NCI-H510A treated with DMSO at 0.1 percent for 48 hours (cell line): ENCODE measurements at places on chromosomes 11 and 22.

DNA sequence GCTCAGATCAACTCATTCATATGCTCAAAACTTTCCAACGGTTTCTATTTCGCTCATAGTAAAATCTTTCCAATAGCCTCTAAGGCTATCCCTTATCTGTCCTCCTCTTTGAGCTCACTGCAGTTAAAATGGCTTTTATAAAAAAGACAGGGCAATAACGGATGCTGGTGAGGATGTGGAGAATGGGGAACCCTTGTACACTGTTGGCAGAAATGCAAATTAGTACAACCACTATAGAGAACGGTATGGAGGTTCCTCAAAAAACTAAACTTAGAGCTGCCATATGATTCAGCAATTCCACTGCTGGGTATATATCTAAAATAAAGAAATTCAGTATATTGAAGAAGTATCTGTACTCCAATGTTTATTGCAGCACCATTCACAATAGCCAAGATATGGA is 345.6 kb downstream of the DLG2 start:
- DNase-seq: no peak

GRCh38 chr11:48041877-48042695 is 61.7 kb downstream of the PTPRJ start:
- DNase-seq: no peak

GRCh38 chr11:122813176-122813893 is 25.0 kb upstream of the CRTAM start:
- no peak for DNase-seq

DNA sequence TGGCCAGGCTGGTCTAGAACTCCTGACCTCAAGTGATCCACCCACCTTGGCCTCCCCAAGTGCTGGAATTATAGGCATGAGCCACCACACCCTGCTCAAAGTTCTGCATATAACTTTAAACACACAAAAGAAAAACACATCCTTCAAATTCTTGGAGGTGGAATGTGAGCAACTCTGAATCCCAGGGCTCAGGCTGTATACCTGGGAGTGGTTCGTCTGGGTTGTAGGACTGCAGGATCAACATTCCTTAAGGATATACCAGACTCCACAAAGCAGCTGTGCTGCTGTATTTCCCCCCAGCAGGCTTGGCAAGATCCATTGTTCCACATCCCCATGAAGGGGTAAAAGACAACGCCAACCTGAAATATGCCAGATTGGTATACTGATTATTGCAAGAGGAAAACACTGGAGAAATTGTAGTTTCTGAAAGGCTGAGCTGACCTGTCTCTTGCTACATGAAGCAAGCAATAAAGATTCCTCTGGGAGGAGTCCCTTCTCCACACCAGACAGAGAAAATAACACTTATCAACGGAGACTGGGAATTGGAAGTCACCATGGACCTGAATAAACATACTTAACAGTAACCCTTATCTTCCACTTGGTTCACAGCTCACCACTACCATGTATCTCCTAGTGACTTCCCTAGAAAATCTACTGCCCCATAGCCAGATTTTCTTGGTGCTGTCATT is 12.2 kb upstream of the RPS3 start:
- peak; percentile 24 for DNase-seq

GRCh38 chr22:40057652-40058051 is 62.9 kb downstream of the FAM83F start:
- no peak for DNase-seq

DNA sequence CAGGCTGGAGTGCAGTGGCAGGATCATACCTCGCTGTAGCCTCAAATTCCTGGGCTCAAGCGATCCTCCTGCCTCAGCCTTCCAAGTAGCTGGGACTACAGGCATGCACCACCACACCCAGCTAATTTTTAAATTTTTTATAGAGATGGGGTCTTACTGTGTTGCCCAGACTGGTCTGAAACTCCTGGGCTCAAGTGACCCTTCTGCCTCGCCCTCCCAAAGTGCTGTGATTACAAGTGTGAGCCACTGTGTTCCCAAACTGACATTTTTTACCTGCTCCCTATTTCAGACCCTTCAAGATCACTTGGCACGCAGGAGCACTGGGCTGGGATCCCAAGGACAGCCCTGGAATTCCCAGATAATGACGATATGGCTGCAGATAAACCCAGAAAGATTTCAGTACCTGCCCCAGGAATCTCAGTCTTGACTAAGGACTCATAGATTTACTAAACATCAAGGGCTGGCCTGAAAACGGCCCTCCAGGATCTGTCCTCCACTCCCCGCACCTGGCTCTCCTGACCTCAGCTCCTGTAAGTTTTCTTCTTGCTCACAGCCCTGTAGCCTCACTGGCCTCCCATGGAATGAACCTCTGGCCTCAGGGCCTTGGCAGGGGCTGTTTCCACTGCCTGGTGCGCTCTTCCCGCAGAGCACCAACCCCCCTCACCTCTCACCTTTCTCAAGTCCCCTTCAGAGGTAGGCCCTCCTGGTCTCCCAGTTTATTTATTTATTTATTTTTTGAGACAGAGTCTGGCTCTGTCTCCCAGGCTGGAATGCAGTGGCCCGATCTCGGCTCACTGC is 3.6 kb upstream of the CSNK1E start:
- DNase-seq: no peak

DNA sequence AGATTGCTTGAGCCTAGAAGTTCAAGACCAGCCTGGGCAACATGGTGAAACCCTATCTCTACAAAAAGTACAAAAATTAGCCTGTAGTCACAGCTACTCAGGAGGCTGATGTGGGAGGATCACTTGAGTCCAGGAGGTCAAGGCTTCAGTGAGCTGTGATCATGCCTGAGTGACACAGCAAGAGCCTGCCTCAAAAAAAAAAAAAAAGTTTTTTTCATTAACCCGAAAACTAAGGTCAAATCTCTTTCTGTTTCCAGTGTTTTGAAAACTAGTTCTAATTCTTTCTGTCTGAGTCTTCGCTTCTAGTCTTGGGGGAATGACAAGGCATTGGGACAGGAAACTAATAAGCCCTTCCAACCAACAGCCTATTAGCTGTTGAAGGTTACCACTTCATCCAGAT is 57.6 kb downstream of the LIF start:
- DNase-seq: no peak

DNA sequence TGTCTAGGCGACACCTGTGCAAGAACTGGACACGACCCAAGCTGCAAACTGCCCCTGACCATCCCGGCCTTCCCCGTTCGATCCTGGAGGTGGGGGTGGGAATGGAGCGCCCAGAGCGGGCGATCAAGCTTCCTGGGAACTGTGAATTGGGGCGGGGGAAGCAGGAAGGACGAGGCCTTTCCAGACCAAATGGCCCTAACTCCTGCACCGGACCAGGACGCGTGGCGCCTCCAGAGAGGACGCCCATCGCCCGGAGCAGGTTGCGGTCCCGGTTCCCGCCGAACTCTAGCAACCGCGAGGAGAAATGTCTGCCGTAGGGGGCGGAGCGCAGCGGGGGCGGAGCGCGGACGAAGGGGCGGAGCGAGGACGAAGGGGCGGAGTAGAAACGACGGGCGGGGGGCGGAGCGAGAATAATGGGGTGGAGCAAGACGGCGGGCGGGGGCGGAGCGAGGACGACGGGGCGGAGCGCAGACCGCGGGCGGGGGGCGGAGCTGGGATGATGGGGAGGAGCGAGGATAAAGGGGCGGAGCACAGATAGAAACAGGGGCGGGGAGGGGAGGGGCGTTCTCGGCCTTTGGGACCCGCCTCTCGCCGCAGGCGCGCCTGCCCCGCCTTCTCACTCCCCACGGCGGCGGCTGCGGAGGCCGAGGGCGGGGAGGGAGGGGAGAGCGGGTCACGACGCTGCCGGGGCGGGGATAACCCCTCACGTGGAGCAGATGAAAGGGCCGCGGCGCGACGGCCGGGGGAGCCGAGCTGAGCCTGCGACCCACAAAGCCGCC is at the start of gene ZNRF3:
TSS of gene ZNRF3 (plus strand) at position 695 of the 779 bp plus-strand sequence. CDS start 195 bp downstream, outside the sequence.
- DNase-seq: peak; percentile 7

- no peak for DNase-seq
Observed at GRCh38 chr11:126426820-126427749, 71.6 kb downstream of the ST3GAL4 start.

GRCh38 chr22:47923011-47923427 is 1160.6 kb downstream of the TBC1D22A start:
- no peak for DNase-seq

- no peak for DNase-seq
Observed at GRCh38 chr11:81913793-81914192, 819.9 kb downstream of the FAM181B start.

- DNase-seq: peak; percentile 47
Observed at GRCh38 chr11:612201-612960, 3.4 kb downstream of the IRF7 start.

GRCh38 chr11:88115828-88116755 is 59.2 kb downstream of the RAB38 start:
- DNase-seq: no peak

DNA sequence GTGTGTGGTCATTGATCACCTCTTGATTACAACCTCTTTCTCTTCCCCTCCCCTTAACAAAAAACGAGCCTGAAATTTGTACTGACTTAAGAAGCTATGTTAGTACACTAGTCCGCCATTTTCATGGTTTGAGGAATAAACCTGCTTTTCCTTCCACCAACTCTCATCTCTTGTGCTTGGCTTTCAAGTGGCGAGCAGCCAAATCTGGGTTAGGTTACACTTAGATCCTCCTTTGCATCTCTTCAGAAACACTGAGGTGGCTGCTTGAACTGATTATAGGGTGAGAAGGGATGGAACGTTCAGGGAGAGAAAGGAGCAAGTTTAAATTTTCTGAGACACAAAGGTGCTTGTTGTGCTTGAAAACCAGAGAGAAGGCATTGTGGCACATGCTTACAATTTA is 2171.4 kb downstream of the LRRC4C start:
- no peak for DNase-seq
